ENCODE measurements at places on chromosomes 3 and 15.

DNA sequence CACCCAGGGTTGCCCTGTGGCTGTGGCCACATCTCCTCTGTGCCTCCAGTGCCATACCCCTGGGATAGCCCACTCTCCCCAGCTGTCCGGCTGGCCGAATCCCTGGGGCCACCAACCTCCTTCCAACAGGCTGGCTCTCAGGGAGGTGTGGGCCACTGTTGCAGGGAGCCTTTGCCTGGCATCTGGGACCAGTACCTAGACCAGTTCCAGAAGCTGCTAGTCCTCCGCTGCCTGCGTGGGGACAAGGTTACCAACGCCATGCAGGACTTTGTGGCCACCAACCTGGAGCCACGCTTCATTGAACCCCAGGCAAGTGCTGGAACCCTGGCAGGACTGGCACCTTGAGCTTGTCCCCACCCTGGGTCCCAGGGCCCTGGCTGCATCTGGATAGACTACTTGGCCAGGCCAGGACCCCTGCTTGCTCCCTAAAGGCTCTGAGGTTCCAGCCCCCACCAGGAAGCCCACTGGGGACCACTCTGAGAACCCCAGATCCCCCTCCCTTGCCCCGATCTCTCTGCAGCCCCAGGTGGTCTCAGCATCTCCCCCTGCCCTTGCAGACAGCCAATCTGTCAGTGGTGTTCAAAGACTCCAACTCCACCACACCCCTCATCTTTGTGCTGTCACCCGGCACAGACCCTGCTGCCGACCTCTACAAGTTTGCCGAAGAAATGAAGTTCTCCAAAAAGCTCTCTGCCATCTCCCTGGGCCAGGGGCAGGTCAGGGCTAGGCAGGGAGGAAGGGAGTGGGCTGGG lies 50.0 kb downstream of the SEMA3G start:
- no peak for DNase-seq

- no peak for DNase-seq
Observed at GRCh38 chr3:125662675-125663074, 67.4 kb upstream of the OSBPL11 start.

- DNase-seq, result peak; percentile 24
Observed at GRCh38 chr3:131794766-131795388, 239.9 kb downstream of the CPNE4 start.

- DNase-seq, result no peak
Observed at GRCh38 chr3:13069495-13069894, 3.7 kb downstream of the IQSEC1 start.

GRCh38 chr3:69052472-69052898 lies 352 bp upstream of the TMF1 start:
- DNase-seq, result no peak

GRCh38 chr3:5126586-5126985 lies 4.5 kb downstream of the ARL8B start:
- DNase-seq, result no peak

Measured in left renal pelvis (tissue), 4 donors.